Uterus (tissue), 4 donors: ENCODE measurements at places on chromosomes 12 and 14. TPM values are rescaled to one million over a fixed set of nuclear protein-coding genes. Genes with fewer than 3 reads are reported as not detected.

- no peak for DNase-seq
Observed at GRCh38 chr12:85920324-85920947, 46.3 kb downstream of the NTS start.

- no peak for DNase-seq
Observed at GRCh38 chr12:16636435-16637055, 30.6 kb upstream of the LMO3 start.

DNA sequence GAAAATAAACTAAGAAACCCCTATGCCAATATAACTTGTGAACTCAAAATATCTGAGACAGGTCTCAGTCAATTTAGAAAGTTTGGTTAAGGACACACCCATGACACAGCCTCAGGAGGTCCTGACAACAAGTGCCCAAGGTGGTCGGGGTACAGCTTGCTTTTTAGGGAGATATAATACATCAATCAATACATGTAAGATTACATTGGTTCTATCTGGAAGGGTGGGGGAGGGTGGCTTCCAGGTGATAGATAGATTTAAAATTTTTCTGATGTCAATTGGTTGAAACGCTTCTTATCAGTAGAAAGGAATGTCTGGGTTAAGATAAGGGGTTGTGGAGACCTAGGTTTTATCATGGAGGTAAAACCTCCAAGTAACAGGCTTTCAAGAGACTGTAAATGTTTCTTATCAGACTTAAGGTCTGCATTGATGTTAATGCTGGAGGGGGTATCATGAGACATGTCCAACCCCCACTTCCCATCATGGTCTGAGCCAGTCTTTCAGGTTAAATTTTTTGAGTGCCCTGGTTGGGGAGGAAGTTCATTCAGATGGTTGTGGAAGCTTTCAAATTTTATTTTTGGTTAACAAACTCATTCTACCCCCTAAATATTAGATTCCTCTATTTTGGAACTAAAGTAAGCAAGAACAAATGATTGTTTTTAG is 82.0 kb upstream of the RASSF8 start:
- no peak for DNase-seq

DNA sequence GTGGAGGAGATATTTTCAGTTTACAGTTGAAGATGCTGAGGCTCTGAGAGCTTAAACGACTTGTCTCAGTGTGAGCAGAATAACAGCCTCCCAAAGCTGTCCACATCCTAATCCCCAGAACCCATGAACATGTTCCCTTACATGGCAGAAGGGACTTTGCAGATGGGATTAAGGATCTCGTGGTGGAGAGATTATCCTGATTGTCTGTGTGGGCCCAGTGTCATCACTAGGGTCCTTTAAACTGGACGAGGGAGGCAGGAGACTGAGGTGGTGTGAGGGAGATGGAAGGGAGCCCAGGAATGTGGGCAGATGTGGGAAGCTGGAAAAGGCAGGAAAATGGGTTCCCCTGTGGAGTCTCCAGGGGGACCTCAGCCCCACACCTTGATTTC is 9.6 kb upstream of the KRT80 start:
- DNase-seq = no peak

SLC22A17 gene
- total RNA-seq = 49.4 TPM

RND1 gene
- total RNA-seq = not detected
